ENCODE measurements at places on chromosomes 13 and 19. TPM values are rescaled to one million over a fixed set of nuclear protein-coding genes. Genes with fewer than 3 reads are reported as not detected.

Gene APOC4
- not detected for total RNA-seq

Gene NCCRP1
- 1.9 TPM for total RNA-seq

Gene HSD17B14
- total RNA-seq, result 13.3 TPM

Gene RTBDN
- total RNA-seq, result not detected

Gene NOTCH3
- 10.2 TPM for total RNA-seq

Gene CCL25
- not detected for total RNA-seq

Gene FFAR3
- not detected for total RNA-seq

Gene SLC27A1
- 3.1 TPM for total RNA-seq

Gene CLDN10
- 0.22 TPM for total RNA-seq

Gene SPC24
- 12.5 TPM for total RNA-seq

Gene MAP4K1
- total RNA-seq, result 0.53 TPM

Gene STK24
- total RNA-seq, result 55.5 TPM

Gene DACT3
- total RNA-seq, result 0.49 TPM

Gene PLEKHJ1
- 47.4 TPM for total RNA-seq

Gene ZNF8
- 1.4 TPM for total RNA-seq

Gene PLIN4
- 0.21 TPM for total RNA-seq

Gene OCEL1
- 13.8 TPM for total RNA-seq

Gene AMH
- 16.0 TPM for total RNA-seq

Gene SYNGR4
- 3.6 TPM for total RNA-seq

Gene PDS5B
- total RNA-seq, result 13.4 TPM

Gene SNRPA
- 160 TPM for total RNA-seq

Gene SPACA4
- total RNA-seq, result not detected

Gene CEACAM3
- total RNA-seq, result not detected

Gene WIZ
- total RNA-seq, result 24.5 TPM

Measured in A549 treated with DMSO at 1 μM for 4 hours (cell line).